GM18507 (cell line): ENCODE measurements at places on chromosomes 6 and 20.

- no peak for DNase-seq
These were observed 57.2 kb downstream of the CNKSR3 start for GRCh38 chr6:154453329-154453728.

GRCh38 chr6:147651249-147652063 is 143.0 kb downstream of the SAMD5 start:
- no peak for DNase-seq

GRCh38 chr6:100344761-100345160 is 120.0 kb downstream of the SIM1 start:
- no peak for DNase-seq

- no peak for DNase-seq
These were observed 45.3 kb upstream of the LOC128125822 start for GRCh38 chr6:63526931-63527330.

- DNase-seq = no peak
These were observed 95.6 kb downstream of the RAMACL start for GRCh38 chr6:166490671-166491500.

DNA sequence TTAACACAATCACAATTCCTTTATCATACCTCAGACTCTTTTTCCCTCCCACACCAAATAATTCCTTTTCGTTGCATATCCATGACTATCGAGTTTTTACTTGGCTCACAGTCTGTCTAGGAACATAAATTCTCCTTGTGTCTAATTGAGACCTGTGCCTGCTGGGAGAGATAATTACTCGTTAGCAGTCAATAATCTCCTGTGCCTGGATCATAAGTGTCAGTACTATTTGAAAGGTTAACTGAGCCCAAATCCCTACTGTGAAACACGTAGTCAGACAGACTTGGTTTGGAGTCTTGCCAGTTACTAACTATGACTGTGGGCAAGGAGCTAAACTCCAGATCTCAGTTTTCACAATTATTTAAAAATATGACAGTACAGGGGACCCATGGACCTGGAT is 5.7 kb upstream of the CTNNBL1 start:
- no peak for DNase-seq

- DNase-seq = no peak
These were observed 1.9 kb downstream of the PPP1R18 start for GRCh38 chr6:30684386-30685156.

DNA sequence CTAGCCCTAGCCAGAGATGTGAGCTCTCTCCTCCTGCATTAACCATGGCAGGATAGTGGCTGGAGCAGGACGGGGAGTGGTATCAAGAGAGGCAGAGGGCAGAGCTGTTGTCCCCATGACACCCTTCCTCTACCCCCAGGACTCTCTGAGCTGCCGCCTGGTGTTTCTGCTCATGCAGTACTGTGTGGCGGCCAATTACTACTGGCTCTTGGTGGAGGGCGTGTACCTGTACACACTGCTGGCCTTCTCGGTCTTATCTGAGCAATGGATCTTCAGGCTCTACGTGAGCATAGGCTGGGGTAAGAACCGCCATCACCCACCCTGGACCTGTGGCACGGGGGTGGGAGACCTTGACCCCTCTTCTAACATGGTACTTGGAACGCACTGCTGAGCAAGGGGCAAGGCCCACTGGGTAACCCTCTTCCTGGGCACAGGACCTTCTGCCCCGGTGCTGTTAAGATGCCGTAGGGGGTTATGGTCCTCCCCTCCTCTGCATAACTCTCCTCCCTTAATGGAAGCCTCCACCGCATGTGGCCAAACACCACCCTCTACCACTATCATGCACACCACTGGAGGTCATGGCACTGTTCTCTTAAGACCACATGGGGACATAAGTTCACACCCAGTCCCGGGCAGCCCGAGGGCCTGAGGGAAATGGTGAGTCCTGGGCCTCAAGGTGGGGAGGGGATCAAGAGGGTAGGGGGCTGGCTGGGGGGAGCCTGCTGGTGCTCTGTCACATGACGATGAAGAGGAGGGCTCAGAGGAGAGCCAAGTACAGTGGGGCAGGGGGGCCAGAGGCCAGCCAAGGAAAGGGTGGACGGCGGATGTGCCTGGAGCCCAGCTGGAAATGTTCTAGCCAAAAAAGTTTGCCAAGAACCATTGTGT is 25.1 kb downstream of the GLP1R start:
- DNase-seq = no peak

GRCh38 chr6:155120034-155120433 is 124.9 kb downstream of the TIAM2 start:
- DNase-seq = no peak
